Naive B cell (primary cell): ENCODE measurements at places on chromosomes 2 and 18. TPM values are rescaled to one million over a fixed set of nuclear protein-coding genes. Genes with fewer than 3 reads are reported as not detected.

The GPR75 gene
- not detected for polyA plus RNA-seq

The ALPP gene
- 0.69 TPM for polyA plus RNA-seq

The ZC3H6 gene
- 7.6 TPM for polyA plus RNA-seq

- H3K27me3 ChIP-seq = no peaks in the 10 kb centered on the region
- H3K4me3 ChIP-seq = no peak overlapping the region
- DNase-seq = no peak
- peaks cover 5% of the 10 kb centered on the region for H3K4me1 ChIP-seq
- no peaks in the 10 kb centered on the region for H3K36me3 ChIP-seq
These were observed 69.2 kb downstream of the KCTD1 start for GRCh38 chr18:26479065-26479680.

DNA sequence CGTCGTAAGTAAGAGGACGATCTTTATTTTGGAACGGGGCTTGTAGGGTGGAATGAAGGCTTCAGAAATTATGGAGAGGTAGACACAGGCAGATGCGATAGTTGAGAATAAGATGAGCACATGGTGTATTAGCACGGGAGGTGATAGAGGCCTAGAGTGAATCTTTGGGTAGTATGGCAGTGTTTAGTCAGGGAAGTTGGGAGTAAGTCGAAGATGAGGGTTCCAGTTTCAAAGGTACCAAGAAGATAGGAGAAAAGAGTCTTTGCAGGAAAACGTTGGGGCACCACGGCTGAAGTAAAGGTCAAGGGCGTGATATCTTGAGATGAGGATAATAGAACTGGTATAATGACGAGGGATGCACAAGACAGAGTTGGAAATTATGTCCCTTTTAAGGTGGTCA, 654 bp downstream of the PIK3C3 start:
- peak overlapping the region; percentile 97 for H3K4me3 ChIP-seq
- H3K27me3 ChIP-seq = peaks cover 9% of the 10 kb centered on the region
- H3K4me1 ChIP-seq = peaks cover 33% of the 10 kb centered on the region
- no peak for DNase-seq
- H3K36me3 ChIP-seq = peaks cover 19% of the 10 kb centered on the region

GRCh38 chr18:76605341-76605929, 110.4 kb upstream of the ZNF516 start:
- no peak overlapping the region for H3K4me3 ChIP-seq
- no peaks in the 10 kb centered on the region for H3K36me3 ChIP-seq
- H3K27me3 ChIP-seq = no peaks in the 10 kb centered on the region

DNA sequence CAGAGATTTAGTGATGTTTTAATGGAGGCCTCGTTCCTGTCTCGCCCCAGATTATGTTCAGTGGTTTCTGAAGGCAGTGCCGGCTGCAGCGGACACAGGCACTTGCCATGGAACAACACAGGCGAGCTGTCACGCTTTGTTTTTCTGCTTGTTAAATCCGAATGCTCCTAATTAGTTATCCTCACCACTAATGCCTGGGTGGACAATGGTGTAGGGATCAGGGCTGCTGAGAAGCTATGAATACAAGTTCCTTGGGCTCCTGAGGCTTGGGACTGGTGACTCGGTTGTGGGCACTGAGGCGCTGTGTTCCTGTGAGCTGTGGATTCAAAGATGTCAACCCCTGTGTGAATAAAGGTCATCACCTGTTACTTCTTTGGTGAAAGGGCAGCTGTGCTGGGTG, 123.5 kb downstream of the PLEKHM3 start:
- DNase-seq = no peak
- H3K4me3 ChIP-seq = no peak overlapping the region
- H3K27ac ChIP-seq = no peak overlapping the region
- H3K4me1 ChIP-seq = no peaks in the 10 kb centered on the region
- H3K36me3 ChIP-seq = peaks cover 10% of the 10 kb centered on the region
- H3K27me3 ChIP-seq = no peaks in the 10 kb centered on the region
